ENCODE measurements at places on chromosomes 13 and 19.
A peak's percentile ranks its signal among the peaks of the same experiment; 100 is the strongest.

DNA sequence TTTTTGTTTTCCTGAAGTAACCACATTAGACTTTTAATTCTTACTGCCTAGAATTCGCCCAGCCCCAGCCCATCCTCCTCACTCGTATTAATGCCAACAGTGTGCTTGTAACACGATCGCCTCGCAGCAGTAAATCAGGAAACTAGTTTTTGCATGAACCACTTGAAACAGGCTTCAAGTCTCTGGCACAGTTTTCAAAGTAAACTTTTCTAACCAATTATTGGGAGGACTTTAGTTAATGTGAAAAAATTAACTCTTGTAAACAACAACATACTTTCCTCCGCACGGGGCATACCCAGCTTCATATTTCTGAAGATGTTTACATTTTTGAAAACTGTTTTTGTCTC, 39.2 kb downstream of the TNFRSF19 start:
- no peak for DNase-seq

DNA sequence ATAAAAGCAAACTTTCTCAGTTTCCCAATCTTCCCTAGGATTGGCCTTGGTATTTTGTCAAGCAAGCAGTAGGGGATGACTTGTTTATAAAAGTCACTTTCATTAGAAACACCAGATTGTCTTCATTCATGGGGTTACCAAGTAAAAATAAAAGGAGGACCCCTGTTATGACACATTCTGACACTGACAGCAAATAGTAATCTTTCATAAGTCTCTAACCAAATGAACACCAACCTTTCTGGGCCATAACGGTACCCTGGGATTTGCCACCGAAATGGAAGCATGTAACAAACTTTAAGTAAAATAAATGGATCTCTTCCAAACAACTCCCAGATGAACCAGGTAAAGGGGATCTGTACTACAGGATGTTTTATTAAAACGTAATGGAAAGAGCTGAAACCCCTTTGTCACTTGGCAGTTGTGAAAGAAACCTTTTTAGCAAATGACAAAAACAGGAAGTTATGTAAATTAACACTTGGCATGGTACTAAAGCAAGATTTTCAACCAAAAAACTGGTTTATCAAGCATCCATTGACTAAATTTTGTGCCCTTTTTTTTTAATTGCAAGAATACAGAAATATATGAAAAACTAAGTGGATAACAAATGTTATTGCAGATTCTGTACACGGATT, 335.6 kb downstream of the RBM26 start:
- DNase-seq = no peak

DNA sequence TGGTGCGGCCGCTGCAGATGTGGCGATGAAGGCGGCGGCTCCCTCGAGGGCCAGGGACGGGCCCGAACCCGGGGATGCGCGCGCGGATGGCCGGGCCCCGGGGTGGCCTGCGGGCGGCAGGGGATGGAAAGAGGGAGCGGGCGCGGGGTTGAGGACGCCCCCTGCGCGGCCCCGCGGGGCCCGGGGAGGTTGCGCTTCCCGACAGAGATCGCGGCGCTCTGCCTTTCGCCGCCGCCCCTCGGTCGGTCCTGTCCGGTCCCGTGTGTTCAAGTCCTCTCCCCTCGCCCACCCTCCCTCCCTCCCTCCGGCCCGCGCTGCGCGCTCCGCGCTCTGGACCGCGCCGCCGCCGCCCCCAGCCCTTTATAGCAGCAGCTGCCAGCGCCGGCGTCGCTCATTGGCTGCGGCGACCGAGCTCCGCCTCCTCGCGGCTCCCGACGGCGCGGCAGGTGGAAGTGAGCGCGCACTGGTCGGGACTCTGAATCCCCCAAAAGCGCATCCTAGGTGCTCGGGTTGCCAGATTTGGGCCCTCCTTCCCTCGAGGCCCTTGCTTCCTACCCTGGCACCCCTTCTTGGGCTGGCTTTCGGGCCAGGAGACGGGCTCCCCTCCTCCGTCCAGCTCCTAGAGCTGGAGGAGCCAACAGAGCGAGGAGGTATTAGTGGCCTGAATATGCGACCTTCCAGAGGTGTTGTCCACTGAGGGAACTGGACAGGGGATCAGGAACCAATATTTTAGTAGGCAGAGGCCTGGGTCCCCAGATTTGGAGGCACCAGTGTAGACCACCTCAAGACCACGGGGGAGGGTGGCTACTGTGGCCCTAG, at the start of gene ELAVL3:
ELAVL3 (minus strand) TSS at position 332 of the 819 bp plus-strand sequence. CDS start 438 bp downstream, outside the sequence.
- peak; percentile 33 for DNase-seq

- no peak for DNase-seq
These were observed 6.4 kb downstream of the FBN3 start for GRCh38 chr19:8143041-8143440.

DNA sequence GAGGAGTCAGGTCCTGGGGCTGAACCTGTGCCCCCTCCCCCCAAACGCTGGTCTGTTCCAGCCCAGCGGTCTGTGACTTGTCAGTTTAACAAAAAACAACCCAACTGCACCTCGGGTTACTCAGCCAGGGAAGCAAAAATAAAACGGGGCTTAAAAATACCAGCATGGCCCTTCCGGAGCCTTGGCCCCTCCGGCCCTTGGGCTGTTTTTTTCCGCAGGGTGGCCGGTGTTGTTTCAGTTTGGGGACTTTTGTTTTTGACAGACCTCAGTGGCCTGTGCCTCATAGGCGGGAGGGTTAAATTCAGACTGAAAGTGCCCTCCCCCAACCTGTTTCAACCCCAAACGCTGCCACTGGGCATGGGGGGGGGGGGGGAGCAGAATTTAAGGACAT, 4.0 kb downstream of the TCF3 start:
- no peak for DNase-seq

DNA sequence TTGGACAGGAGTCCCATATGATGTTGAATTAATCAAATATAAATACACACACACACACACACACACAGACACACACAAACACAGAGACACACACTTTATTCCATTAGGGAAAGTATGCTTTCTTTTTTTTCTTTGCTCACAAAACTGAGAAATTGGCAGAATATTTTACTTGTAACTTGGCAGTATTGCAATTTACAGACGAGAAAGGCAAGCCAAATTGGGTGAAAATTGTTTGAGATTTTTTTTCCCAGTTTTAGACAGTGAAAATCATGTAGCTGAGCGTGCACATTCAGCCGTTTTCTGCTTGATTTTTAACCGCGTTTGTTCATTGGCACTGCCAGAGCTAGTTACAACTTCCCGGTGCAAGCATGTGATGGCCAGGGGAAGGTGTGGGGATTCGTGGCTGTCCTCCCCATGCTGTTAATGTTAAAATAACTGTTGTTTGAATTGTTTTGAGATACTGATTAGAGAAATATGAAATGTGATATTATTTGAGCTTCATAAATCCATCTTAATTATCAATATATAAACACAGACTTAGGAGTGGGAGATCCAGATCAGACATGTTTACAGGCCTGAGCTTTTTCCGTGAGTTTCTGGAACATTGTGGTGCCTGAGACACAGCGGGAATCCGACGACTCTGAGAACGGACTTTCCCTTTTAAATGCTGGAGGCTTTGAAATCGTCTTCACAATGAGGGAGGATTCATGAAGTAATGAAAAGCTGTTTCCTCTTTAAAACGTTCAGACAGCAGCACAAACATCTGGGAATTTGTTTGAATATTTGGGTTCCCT, 125.5 kb downstream of the KCNRG start:
- DNase-seq = no peak

GRCh38 chr13:37752146-37752545, 117.4 kb downstream of the TRPC4 start:
- DNase-seq = no peak

GRCh38 chr19:7386308-7386707, 37.6 kb downstream of the ARHGEF18 start:
- no peak for DNase-seq

GRCh38 chr19:5932146-5932545, 18.1 kb downstream of the CAPS start:
- no peak for DNase-seq

DNA sequence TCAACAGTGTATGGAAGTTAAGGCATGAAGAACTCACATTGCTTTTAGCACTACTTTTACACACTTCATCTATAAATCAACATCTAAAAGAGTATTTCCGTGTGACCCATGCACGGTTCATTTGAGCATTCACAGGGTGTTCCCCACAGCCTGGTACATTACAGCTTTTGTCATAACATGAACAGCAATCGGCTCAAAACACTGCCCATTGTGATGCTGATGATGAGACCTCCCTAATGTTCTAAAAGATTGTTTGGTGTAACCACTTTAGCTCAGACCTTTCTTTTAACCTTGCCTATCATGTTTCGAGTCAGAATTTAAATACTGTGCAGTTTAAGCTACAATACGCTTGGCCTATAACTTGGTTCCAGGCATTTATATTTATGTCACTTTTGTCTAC, 4.1 kb upstream of the KLF5 start:
- DNase-seq = no peak

DNA sequence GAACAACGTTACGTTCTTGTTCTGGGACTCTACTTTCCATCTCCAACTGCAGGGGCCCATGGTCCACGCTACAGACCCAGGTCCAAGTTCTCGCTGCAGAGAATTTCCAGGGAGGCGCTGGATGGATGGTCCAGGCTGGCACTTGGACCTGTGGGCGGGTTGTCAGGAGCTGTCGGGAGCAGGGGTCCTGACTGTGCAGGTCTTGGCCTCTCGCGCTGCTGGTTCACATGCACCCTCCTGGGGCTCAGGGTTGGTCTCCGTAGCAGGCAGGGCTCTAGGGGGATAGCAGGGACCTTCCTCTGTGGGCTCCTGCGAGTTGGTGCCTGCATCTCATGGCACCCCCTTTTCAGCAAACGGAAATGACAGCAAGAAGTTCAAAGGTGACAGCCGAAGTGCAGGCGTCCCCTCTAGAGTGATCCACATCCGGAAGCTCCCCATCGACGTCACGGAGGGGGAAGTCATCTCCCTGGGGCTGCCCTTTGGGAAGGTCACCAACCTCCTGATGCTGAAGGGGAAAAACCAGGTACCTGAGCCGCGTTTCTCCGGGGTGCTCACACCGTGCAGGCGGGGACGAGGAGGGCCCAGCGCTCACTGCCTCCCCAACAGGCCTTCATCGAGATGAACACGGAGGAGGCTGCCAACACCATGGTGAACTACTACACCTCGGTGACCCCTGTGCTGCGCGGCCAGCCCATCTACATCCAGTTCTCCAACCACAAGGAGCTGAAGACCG, 6.6 kb downstream of the PTBP1 start:
- DNase-seq = no peak

- no peak for DNase-seq
These were observed 2.4 kb upstream of the NKPD1 start for GRCh38 chr19:45163156-45163555.

GRCh38 chr19:14672188-14672872, 2.3 kb downstream of the ADGRE3 start:
- no peak for DNase-seq

- DNase-seq = no peak
These were observed 21.3 kb upstream of the SLC7A9 start for GRCh38 chr19:32890841-32891240.

DNA sequence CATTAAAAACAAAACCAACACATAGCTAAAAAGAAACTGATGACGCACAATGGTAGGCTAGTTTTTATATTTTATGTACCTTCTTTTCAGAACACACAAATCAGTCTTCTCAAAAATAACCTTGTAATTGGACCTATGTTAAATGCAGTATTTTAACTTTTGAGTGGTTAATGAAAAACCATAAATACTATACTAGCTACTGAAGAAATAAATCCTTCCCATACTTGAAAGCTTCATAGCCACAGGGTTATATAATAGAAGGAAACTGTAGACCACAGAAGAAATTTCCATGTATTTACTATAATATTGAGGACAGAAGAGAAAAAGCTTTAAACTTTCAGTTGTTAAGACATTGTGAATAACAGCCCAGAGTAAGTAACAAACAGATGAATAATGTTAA, 1094.3 kb upstream of the SLC10A2 start:
- DNase-seq = no peak

- no peak for DNase-seq
These were observed 2.9 kb downstream of the CYP2S1 start for GRCh38 chr19:41195675-41196497.

DNA sequence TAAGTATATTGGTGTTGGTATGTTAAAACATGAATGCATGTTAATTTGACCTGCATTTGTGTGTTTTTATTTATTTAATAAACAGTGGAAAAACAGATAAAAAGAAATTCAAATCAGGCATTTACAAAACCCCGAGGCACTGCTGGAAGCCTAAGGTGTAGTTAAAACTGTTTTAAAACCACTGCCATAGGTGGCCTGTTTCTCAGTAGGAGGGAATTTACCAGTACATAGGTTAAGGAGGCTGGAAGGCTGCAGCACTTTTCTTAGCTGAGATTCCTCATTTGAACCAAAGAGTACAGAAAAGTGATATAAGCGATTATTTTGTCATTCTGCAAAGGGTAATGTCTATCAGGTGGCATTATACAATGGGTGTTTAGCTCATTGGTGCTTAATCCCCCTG, 99.6 kb downstream of the PAN3 start:
- DNase-seq = no peak

GRCh38 chr19:15418231-15418578, 583 bp downstream of the AKAP8L start:
- no peak for DNase-seq

- no peak for DNase-seq
These were observed 54.5 kb downstream of the FNDC3A start for GRCh38 chr13:49030213-49030612.

DNA sequence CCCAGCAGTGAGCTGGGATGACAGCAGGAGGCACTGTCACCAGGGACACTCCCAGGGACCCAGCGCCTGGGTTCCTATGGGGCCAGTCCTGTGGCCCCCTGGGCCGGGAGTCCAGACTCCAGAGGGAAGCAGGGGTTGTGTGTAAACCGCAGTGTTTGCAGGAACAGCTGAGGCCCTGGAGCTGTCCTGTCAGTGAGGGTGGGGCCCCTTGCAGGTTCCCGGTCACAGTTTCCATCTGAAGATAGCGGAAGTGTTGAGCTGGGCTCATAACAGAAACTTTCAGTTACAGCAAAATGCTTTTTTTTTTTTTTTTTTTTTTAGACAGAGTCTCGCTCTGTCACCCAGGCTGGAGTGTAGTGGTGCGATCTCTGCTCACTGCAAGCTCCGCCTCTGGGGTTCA, 17.7 kb upstream of the CSNK1G2 start:
- no peak for DNase-seq

DNA sequence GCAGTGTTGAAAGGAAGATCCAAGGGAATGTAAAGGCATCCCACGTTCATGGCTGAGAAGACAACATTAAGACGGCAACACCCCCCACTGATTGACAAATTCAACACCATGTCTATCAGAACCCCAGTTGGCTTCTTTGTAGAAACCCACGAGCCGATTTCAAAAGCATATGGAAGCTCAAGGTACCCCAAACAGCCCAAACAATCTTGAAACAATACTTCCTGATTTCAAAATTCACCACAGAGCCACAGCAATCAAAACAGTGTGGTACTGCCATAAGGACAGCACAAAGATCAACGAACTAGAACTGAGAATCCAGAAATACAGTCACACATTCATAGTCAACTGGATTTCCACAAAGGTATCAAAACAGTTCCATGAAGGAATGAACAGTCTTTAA, 6.2 kb downstream of the MIER2 start:
- DNase-seq = no peak

GRCh38 chr19:37698216-37698615, 21.3 kb downstream of the ZNF607 start:
- no peak for DNase-seq

GRCh38 chr19:40279761-40280607, 5.2 kb downstream of the AKT2 start:
- DNase-seq = no peak

Measured in NT2/D1 (cell line).